DMS153 (cell line): ENCODE measurements at places on chromosomes 1 and 21.

- DNase-seq: no peak
Observed at GRCh38 chr21:35020436-35020835, 28.7 kb downstream of the RUNX1 start.

DNA sequence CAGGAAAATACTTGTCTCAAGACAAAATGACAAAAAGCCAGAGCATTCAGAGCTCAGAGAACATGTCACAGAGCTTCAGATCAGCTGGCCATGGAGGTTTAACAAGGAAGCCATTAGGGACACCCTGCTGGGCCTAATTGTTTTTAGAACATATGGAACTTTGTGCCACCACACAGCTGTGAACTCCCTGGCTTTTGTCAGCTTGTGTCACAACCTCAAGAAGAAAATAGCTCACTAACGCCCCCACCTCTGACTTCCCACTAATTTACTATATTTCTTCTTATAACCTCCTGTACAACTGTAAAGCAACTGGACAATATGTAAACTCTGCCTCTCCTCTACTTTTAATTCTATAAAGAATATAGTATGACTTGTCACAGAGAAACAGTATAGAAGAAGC, 21.0 kb upstream of the TDRD10 start:
- DNase-seq: no peak

- DNase-seq: no peak
Observed at GRCh38 chr1:12001249-12001917, 17.9 kb upstream of the MIIP start.

DNA sequence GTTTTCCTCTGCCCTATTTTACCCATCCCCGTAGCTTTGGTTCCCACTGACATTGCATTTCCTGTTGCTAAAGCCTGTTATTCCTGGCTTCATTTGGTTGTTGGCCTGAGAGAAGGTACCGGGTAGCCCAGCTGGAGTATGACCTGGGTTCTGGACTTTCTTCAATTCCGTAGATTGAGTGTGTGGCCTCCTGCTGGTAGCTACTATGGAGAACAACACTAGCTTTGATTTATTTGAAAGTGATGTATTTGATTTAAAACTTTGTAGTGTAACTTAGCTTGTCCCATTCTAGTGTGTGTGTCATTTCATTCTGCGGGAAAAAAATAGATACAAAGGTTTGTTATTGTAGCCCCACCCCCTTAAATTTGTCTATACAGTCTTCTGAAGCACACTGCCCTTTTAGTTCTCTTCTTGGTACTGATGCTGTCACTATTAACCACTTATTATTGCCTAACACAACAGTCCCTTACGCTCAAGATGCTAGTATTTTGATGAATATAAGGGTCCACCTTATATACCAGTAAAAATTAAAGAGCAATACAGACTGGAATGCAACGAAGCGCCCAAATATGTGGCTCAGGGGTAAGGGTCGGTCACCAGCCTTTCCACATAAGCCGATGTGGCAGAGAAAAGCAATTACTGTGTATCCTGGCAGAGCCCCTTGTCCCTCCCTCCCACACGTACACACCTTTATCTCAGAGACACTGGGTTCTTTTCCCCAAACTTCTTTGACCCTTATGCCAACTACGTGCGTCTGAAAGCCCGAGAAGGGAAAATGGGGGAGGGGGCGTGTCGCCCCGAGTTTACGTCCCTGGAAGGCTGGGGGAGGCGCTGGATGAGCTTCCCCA, 643 bp upstream of the MOV10 start:
- DNase-seq: peak; percentile 4

DNA sequence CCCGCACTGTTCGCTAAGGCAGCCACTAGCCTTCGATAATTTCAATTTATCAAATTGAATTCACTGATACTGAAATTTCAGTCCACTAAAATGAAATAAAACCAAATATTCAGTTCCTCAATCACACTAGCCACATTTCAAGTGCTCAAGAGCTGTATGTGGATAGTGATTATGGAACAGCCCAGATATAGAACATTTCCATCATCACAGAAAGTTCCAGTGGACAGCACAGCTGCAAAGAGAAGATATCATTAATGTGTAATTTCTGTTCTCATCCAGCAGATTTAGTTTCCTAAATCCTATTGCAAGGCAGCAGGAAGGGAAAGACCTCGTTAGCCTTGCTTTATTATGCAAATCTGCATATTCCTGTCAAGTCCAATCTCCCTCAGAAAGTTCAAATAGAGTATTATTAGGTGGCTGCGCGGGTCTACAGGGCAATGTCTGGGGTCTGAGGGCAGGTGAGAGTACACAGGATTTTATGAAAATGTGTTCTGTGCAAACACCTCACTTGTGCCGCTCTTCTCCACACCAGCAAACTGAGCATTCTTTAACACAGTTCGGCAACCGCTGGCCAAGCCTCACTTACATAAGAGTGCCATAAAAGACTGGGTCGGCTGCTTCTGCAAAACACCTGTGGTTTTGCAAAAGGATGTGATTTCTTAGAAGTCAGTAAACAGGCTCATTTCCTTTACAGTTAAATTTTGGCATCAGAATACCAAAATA, 22.4 kb downstream of the CAPZB start:
- DNase-seq: no peak

GRCh38 chr1:205449750-205450443, 5.9 kb downstream of the BLACAT1 start:
- DNase-seq: peak; percentile 70

- no peak for DNase-seq
Observed at GRCh38 chr1:202143011-202143767, 1.3 kb downstream of the ARL8A start.

- DNase-seq: peak; percentile 92
Observed at GRCh38 chr1:225813214-225813964, 3.5 kb downstream of the EPHX1 start.

DNA sequence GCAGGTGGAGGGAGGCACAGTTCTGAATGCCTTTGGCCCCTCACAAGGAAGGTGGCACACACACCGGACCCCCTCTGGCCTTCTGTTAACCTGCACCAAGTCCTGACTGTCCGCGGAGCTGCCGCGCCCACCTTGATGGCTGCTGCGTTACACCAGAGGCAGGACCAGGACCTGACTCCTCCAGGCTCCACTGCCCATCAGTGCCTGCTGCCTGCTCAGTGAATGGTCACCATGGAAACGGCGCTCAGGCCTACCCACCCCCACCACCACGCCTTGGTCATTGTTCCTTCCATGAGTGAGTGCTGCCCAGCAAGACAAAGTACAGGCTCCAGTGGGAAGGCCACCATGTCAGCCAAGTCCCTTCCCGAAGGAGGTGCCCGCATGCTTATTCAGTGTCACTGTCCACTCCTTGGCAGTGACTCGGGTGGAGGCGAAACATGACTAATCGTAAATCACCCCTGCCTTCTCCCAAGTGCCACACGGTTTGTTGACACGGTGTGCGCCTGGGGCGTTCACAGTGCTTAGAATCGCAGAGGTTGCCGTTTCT, 57.3 kb downstream of the SLC37A1 start:
- peak; percentile 85 for DNase-seq

DNA sequence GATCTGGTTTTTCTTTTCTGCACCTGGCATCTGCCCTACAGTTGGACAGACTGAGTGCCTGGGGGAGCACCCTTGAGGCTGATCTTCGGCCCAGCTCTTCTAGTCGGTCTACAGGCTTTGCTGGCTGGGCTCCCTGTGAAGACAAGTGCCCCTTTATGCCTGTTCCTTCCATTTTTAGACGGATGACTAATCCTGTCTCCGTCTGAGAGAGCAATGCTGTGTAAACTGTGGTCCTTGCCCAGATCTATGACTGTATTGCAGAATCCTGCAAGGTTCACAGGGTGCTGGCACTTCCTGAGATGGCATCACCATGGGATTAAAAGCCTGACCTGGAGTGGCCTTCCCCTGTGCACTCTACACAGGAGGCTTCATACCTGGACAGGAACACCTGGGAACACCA, 47.6 kb upstream of the SAMD13 start:
- DNase-seq: peak; percentile 45

- no peak for DNase-seq
Observed at GRCh38 chr1:46168477-46168876, 6.4 kb upstream of the TSPAN1 start.

GRCh38 chr1:209883341-209883971, 54.6 kb upstream of the SYT14 start:
- DNase-seq: no peak

- peak; percentile 66 for DNase-seq
Observed at GRCh38 chr1:14113841-14114567, 414.0 kb downstream of the PRDM2 start.

GRCh38 chr1:217540321-217540720, 90.6 kb downstream of the GPATCH2 start:
- no peak for DNase-seq

- no peak for DNase-seq
Observed at GRCh38 chr1:25522031-25522655, 21.3 kb upstream of the LDLRAP1 start.

GRCh38 chr1:163119707-163120106, 50.5 kb downstream of the RGS4 start:
- DNase-seq: no peak
